ENCODE measurements at places on chromosomes 7 and 10.

GRCh38 chr10:60420991-60421894, 31.6 kb upstream of the ANK3 start:
- no peak for DNase-seq

DNA sequence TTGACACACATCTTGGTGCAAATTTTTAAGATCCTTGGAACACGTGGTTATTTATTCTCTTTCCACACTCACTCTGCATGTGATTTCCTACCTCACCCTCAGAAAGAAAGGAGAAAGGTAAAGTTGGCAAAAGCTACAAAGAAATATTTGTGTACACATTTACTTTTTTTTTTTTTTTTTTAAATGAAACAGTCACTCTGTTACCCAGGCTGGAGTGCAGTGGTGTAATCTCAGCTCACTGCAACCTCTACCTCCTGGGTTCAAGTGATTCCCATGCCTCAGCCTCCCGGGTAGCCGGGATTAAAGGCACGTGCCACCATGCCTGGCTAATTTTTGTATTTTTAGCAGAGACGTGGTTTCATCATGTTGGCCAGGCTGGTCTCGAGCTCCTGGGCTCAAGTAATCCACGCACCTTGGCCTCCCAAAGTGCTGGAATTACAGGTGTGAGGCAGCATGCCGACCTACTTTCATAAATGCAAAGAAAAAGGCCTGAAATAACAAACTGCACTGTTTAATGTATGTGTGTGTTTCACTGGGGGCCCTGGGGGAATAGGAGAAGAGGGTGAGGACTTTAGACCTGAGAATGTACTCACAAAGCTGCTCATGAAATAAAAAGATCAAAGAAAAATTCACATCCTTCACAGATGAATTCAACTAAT, 71.6 kb upstream of the GRID1 start:
- no peak for DNase-seq

DNA sequence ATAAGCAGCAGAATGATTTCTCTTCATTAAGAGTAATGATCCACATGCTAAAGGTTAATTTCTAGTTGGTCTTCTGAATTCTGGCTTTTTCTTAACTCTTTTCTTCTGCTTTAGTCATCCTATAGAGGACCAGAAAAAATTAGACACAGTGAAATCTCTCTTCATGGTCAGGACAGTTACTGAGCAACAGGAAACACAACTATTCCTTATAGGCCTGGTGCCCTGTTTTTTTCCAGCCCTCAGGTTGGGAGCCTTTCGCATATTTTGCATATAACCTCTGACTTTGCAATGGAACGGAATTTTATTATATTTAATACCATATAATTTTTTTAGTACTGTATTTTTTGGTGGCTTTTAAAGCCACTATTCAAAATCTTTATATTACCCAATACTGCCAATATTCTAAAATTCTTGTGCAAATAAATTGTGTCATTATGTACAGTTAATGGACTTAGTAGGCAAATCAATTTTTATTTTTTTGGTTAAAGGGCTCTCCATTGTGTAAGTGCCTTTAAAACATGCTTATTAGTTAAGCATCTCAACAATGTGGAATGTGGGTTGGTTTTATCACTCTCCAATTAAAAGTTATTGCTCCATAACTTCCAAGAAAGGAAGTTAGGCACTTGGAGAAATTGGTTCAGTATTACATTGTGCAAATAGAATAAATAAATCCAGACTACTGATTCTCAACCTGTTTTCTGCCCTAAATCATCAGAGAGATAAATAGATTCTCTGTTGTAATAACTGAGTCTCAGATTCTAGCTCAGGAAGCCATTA, 22.5 kb downstream of the ARL4A start:
- no peak for DNase-seq

DNA sequence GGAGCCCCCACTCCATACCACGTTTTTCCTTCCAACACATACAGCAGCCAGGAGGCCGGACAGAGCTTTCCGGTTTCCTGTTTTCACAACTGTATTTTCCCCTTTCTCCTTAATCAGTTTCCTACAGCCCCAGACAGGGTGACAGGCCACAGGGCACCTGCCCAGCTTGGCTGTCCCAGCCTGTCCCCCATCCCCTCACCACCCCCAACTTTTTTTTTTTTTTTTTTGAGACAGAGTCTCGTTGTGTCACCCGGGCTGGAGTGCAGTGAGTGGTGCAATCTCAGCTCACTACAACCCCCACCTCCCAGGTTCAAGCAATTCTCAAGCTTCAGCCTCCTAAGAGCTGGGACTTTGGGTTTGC, 10.3 kb upstream of the HSPB1 start:
- no peak for DNase-seq

Measured in activated CD4-positive, alpha-beta T cell treated with anti-CD3 and anti-CD28 coated beads for 48 hours (primary cell).